NCI-H2171 treated with DMSO at 0.1 percent for 48 hours (cell line): ENCODE measurements at places on chromosomes 3 and 15.
A peak's percentile ranks its signal among the peaks of the same experiment; 100 is the strongest.

DNA sequence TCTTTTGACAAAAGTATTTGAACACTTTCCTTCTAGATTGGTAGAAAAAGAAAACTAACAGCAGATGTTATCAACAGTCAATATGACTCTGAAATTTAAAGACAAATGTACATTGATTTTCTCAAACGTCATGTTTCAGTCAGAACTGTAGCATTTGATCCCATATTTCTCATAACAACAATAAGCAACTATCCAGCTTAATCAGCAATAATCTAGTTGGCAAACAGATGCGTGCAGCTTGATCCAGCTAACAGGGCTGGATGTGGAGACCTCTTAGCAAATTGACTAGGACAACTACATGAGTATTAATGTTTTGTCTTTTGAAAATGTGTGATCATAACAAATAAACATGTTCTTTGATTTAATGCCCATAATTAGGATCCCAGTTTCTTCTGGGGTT, 94.0 kb upstream of the STT3B start:
- no peak for DNase-seq

- DNase-seq = no peak
Measured at GRCh38 chr3:8516047-8516661, 14.5 kb downstream of the LMCD1 start.

DNA sequence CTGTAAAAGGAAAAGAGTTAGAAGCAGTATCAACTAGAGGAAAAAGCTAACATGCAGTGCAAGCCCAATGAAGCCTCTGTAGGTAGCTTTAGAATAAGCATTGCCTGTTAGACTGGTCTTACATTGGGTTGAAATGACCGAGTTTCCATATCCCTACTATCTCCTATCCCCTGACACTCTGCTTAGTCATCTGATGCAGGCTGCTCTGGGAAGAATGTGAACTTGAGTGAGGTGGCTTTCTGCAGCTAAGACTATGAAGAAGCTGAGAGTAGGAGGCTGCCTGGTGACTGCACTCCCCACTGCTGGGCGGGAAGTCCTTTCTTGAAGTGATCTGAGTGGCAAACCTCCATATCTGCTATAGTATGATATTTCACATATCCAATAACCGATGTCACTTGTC, 64.7 kb downstream of the OXSM start:
- DNase-seq = no peak

DNA sequence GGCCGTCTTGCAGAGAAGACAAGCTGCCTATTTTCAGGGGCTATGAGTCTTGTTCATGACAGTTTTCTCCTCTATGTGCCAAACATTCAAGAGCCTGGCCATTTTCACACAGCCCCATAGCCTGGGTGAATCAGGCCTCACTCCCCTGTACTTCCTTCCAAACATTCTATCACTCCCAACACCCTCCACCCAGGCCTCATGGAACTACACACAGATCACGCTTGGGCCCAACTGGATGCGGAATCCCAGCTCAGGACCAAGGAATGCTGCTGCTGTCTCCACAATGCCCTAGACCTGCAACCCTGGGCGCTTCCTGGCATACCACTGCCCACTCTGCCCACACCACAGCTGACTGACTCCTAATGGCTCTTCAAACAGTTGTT, 39.4 kb upstream of the PCSK6 start:
- DNase-seq = no peak

- DNase-seq = no peak
Measured at GRCh38 chr3:194075802-194076460, 60.0 kb upstream of the HES1 start.

DNA sequence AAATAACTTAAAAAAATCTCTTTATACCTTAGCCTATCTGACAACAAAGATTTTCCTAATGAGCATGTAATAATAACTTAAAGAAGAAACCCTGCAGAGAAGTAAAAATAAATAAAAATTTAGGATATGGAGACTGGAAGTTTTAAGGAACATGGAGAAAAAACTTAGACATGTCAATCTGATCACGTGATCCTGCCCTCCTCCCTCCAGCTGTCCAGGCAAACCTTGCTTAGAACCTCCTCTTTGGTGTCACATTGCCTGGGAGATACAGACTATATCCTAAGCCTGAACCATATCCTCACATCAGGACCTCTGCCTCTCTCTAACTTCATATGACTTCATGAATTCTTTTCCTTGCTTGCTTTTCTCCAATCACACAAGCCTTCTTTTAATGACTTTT, 275.5 kb downstream of the CNTN3 start:
- DNase-seq = no peak

- no peak for DNase-seq
Measured at GRCh38 chr15:39153716-39154115, 427.2 kb upstream of the THBS1 start.

DNA sequence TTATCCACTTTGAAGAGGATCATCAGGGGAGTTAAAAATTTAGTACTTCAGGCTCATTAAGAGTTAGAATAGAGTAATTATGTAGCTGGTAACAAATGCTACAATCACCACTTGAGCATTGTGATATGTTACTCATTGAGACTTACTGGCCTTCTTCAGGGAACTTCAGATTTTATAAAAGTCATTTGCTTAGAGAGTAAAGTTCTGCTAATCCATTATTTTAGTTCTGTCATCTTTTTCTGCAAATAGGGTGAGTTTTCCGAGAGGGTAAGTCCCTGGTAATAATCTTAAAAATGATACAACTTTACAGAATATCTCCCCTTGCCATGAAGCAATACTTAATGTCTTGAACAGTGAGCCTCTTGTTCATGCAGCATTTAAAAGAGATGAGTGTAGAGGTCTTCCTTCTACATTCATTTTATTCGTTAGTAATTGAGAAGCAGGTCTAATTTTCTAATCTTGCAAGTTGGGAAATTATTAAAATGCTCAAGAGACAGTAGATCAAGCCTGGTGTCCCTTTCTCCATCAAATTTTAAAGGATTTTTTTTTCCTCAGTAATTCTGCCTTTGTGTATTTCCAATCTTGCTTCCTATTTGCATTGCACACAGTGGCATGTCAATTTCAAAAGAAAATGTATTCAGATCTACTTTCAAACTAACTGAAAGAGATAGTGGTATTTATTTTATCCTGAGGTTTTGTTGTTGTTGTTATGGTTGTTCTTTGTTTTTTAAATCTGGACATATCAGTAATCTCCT, 52.6 kb downstream of the MBNL1 start:
- DNase-seq = no peak

DNA sequence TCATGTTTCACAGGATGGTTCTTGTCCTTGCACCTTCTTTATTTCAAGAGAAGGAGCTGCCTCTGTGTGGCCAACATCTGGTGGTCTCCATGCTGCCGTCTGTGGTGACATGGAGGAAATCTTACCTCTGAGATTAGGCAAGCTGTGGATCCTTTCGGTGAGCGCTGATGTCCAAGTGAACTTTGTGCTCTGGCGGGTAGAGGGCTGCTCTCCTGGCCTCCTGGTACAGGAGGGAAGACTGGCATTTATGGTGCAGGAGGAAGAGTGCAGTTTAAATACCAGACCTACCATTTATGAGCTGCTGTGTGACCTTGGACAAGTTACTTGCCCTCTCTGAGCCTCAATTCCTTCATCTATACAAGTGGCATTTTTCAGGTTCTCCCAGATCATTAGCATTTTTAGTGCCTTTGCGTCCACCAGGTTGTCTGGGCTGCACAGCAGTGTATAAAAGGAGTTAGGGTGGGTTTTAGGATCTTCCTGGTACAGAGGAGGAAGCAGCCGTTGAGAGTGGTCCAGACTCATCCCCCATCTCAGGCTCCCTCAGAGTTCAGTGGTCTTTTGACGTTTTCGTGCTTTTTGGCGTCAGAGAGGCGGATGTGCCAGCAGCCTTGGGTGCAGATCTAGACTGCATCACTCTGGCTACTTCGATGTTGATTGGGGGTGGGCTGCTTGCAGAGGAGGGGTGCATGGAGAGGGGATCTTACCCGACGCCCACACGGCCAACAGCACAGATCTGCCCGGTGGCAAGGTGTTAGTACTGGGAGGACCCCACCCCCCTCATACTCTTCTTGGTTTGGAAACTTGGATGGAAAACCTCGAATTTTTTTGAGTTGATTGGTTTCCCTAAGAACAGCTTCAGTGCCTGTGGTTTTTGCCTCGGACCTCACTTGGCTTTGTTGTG, 162.2 kb downstream of the ITPR1 start:
- DNase-seq = no peak

DNA sequence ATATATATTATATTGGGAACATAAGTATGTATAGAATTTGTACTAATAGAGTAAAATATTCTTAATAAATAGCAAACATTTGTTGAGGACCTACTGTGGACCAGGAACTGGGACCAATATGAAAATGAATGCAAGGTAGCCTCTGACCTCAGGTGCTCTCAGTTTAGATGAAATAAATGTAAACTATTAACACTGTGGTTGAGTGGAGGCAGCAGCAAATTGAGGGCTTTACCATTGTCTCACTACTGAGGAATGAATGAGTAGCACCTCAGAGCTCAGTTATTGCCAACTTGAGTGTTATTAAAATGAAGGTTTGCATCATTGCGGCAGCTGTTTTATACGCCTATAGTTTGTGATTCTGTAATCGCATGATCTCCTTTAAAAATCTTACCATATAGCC, 90.9 kb upstream of the CGNL1 start:
- no peak for DNase-seq

DNA sequence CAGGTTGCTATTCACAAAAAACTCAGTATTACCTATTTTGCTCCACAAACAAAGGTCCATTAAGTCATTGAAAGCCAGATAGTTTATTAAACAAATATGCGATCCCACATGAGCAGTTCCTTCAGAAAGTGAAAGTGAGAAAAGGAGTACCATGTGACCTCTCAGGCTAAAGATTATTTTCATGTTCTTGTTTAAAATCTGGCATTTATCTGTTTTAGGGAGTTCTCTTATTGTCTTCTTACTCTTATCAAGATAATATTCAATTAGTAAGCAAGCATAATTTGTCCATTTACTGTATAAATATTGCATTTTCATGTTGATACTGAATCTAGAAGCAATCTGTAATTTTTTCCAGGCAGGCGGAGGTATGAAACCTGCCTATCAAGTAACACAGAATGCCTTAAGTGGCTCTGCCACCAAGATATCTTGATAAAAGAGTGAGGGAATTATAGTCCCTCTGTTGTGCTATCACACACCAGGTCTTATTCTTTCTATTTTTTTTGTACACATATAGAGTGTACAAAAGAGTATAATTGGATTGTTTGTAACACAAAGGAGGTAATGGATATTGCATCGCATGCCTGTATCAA, 20.1 kb upstream of the PLSCR5 start:
- no peak for DNase-seq

DNA sequence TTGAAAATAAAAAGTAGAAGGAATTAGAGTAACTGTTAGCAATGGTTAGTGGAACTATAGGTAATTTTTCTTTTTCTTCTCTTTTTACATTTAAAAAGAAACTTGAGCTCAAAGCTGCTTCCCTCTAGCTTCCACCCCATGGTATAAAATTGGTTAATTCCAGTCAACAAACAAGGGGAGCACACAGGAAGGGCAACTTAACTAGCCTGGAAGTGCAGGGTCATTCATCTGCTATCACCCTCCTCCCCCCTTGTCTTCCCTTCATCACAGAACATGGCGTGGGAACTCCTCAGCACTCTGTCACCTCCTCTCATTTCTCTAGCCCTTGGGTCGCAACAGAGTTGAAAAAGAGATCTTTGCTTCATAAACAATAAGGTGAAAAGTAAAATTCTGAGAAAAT, 20.0 kb downstream of the MASP1 start:
- DNase-seq = no peak

DNA sequence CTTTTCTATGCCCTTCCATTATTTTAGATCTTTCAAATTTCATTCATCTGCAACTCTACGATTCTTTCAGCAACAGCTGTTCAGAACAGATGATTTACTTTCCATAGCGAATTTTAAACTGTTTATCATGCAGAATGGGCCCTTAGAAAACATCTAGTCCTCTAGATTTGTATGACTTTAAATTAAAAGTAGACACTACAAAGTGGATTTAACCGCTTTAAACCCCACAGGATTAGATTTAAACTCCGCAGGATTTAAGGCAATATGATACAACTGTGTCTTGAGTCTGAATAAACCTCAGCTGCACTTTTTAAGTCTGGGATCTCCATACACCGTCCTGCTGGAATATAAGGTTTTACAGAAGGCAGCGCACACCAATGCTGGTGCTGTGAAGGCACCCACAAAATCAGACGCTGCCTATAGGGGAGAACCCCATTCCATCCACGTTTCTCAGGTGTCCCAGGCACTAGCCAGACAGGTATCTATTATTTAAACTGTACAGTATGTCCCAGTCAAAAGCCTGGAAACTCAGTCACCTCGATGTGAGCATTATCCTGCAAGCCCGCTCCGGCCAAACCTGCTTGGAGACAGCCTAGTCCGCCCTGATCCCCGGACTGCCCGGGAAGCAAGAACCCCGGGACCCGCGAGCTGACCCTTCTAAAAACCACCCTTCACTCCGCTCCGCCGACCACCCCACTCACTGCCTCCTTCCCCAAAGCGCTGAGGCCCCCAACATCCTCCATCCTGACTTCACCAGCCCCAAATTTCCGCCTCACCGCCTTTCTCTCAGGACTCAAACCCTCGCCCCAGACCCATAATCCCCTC, 768 bp downstream of the ANO10 start:
- peak; percentile 3 for DNase-seq

GRCh38 chr15:96093063-96093462, 237.4 kb upstream of the NR2F2 start:
- no peak for DNase-seq

DNA sequence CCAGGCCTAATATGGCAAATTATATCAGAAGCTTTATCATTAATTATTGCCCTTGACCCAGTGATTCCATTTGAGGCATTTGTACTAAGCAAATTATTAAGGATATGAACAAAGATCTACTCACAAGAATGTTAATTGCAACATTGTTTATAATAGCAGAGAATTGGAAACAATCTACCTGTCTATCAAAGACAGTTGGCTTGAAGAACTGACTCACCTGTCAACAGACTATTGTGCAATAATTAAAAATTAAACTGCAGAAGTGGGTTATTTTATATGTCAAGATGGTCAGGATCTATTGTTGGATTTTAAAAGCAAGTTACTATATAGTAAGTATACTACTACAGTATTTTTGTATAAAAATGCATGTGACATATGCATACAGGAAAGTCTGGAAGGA, 6.7 kb upstream of the FETUB start:
- DNase-seq = no peak

- DNase-seq = no peak
Measured at GRCh38 chr15:60480149-60480548, 1.2 kb upstream of the ICE2 start.

DNA sequence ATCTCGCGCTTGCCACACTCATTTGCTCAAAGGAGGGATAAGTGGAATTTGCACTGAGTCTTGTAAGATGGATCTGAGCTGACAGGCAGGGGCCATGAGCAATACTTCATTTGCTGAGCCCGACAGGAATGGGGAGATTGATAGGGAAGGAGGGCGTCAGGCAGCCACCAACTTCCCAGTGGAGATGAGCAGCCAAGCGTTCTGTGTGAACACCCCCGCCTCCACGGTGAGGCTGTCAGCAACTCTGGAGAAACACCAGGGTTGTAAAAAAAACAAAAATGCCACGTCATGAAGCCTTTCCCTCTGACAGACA, 36.8 kb downstream of the TLE3 start:
- DNase-seq = no peak
